Renal cortical epithelial cell (primary cell): ENCODE measurements at places on chromosomes 5 and 9. TPM values are rescaled to one million over a fixed set of nuclear protein-coding genes. Genes with fewer than 3 reads are reported as not detected.

DNA sequence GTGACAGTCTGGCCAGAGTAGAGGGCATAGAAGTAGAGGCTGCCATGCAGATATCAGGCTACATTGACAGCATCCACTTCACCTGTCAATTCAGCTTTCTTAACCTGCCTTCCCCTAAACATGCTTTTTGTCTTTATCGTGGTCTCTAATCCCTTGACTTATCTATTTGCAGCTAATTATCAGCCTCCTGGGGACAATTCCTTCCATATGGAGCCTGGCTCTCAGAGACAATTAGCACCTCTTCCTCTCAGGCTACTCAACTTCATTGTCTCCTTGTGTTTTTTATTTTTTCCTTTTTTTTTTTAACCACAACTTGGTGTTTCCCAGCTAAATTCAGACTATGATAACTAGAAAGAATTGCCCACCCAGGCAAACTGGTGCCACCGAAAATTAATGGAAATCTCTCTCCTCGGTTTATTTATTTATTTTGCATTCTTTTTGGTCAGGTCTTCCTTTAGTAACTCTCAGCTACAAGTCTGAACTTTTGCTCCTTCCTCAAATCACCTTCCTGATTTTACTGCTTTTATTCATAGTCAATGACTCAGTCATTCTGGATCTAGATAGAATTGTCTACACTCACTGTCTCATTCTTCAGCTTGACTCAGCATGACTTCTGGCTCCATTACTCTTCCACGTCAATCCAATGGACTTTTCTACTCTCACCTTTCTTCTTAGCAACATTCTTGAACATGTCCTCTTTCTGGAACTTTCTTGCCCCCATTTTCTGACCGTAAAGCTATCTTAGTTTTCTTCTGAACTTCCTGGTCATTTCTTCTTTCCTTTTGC is 63.0 kb upstream of the BASP1 start:
- DNase-seq = peak; percentile 88

- DNase-seq = no peak
Measured at GRCh38 chr5:153780876-153781705, 257.6 kb downstream of the FAM114A2 start.

- DNase-seq = no peak
Measured at GRCh38 chr9:105391288-105391687, 56.5 kb upstream of the FSD1L start.

PTAR1 gene
- total RNA-seq = 62.5 and 94.2 TPM in 2 replicates

PRDM9 gene
- total RNA-seq = not detected in 2 replicates

DNA sequence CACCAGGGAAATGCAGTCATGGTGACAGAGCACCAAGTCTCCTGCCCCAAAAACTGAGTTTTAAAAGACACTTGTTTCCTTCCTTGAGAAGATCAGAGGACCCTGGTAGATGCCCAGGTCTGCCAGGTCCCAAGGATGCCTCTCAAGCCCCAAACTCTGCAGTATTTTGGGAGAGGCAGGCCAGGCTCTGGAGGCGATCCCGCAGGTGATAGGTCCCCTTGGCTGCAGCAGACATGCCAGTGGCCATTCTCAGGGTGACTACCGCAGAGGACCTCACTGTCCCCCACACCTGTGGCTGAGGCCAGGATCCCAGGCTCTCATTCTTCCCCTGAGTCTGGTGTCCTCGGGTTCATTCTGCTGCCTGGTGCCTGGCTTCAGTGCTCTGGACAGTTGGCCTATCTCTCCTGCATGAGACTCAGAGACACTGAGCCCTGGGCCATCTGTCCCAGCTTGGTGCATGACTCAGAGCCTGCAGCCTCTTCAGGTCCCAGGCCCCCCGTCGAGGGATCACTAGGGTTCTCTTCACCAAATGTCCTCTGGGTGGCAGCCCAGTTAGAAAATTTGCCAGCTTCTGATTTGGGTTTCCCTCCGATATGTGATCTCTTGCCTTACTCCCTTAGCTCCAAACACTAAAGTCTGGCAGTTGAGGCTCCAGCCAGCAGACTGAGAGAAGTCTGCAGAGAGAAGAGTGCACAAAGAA is 59.7 kb upstream of the GARNL3 start:
- DNase-seq = no peak

- no peak for DNase-seq
Measured at GRCh38 chr9:92525306-92525705, 10.5 kb downstream of the ECM2 start.

DNA sequence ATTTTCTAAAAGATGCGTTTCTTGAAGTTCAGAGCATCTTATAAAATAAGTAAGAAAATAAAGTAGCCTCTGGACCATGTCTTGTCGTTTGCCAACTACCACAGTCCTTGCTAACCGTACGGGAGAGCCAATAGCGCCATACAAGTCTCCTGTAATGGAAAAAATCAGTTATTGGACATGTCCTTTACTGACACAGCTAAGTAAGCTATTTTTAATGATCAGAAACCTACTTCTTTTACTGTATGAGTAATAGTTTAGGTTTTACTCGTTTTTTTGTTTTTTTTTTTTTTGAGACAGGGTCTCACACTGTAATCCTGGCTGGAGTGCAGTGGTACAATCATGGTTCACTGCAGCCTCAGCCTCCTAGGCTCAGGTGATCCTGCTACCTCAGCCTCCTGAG is 37.7 kb upstream of the RAPGEF6 start:
- no peak for DNase-seq

- DNase-seq = no peak
Measured at GRCh38 chr5:146296245-146296644, 42.4 kb upstream of the POU4F3 start.

DNA sequence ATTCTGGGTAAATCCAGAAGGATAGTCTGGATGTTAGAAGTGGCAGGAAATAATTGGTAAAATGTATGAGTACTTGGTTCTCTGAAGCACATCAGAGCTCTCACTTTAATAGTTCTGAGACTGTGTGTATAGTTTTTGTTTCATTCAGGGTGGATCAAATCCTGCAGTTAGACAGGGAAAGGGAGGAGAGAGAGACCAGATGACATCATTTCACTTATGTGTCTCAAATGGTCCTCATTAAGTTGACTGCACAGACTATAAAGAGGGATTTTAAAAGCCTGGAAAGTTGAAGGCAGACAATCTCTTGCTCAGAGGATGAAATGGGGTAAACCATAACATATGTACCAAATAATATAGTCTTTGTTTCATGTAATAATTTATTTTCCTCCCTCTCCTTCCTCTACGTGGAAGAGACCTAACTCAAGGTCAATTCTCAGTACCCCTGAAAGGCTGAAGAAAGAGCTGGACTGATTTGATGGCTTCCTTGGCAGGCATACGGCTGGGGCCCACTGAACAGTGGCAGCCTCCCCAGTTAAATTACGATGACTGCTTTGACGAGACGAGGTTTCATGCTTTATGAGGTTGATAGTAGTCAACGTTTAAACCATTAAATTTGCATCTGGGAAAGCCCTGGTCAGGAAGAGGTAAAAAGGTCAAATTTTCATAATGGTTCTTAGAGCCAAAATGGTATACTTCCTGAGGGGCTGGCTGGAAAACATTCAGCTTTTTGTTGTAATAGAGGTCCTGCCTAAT is 395.1 kb upstream of the RPS23 start:
- peak; percentile 27 for DNase-seq

- DNase-seq = peak; percentile 54
Measured at GRCh38 chr9:109471475-109472393, 26.4 kb downstream of the PTPN3 start.

DNA sequence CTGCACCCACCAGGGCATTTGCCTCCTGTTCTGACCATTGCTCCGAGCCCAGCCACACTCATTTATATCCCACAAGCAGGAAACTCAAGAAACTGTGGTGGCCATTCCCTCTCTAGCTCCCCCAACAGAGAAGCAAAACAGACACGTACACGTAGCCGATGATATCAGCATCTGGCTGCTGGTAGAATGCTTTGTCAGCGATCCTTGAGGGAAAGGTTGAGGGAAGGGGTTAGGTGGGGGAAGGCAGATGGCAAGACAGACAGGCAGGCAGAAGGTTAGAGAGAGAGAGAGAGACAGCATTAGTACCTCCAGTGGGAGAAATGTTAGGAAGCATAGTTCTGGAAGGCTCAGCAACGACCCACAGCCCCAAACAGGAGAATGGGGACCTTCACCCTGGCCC is 7.8 kb downstream of the HIGD2A start:
- DNase-seq = no peak

GRCh38 chr9:82036086-82036485 is 47.5 kb downstream of the SPATA31D1 start:
- no peak for DNase-seq

SH2D3C gene
- 0.05 and 0.17 TPM in 2 replicates for total RNA-seq

- no peak for DNase-seq
Measured at GRCh38 chr9:84502066-84502465, 161.5 kb upstream of the SLC28A3 start.

DNA sequence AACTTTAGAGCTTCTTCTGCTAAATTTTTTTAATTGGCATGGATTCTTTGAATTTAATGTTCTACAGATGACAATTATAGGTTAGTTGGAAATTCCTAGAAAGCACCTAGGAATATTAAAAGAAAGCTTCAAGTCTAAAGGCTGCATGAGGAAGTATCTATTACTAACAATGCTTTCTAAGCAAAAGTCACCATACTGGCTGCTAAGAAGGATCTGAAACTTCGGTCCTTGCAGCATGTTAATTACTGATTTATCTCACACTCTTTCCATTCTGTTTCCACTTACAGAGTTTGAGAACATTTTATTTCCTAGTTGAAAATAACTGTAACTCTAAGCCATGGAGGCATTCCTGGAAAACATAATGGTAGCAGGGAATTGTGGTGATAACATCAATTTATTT is 8.4 kb downstream of the SEMA6A start:
- DNase-seq = no peak

EFCAB9 gene
- not detected in 2 replicates for total RNA-seq

PCDHB5 gene
- total RNA-seq = 0.35 and 10.0 TPM in 2 replicates

DNA sequence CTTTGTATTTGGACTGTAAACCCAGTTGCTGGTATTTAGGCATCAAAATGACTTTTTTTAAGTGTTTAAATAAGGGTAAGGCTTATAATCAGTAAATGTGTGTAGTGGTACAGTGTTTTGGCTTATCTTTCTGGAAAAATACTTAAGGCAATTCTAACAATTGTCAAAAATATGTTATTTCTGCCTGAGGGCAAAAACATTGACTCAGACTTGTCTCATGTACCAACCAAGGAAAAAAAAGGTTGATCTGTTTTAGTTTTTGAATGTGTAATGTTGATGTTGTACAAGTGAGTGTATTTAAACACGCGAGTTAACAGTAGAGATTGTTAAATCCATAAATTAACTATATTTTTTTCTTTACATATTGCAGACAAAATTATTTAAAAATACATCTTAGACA is 277.8 kb upstream of the TYRP1 start:
- DNase-seq = no peak

DNA sequence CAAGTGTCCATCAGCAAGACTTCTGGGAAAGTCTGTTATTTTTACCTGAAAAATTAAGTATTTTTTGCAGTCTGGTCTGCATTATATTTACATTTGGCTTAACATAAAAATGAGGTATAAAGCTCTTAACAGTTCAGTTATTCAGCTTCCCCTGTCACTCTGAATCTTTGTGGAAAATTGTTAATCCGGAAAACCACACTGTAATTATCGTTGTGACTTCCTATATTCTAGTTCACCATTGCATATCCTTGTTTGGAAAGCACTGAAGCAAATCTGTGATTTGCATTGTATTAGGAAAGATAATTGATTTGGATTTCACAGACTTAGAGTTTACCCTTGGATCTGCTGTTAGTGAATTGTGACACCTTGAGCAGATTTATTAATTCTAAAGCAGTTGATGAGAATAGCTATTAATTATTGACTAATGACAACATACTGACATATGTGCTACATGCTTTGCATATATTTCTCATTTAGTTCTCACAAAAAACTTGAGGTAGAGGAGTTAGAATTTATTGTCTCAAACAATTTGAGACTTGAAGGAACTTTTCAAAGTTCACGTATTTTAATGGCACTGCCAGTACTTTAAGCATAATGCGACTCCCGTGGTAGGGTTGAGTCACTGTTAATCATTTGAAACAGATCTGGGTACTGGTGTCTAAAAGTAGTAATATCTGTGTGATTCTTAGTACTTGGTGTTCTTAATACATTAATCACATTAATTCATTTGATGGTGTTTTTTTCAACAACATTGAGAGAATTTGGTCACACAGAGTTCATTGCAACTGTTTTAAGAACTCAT is 71.8 kb upstream of the LRRC70 start:
- DNase-seq = peak; percentile 89

GRCh38 chr5:139482050-139482889 is at the start of gene STING1:
STING1 (minus strand) TSS chr5:139482758; CDS start chr5:139481704, 1,054 bp downstream.
- DNase-seq = peak; percentile 95

- no peak for DNase-seq
Measured at GRCh38 chr9:133731876-133732638, 6.1 kb downstream of the SARDH start.

DNA sequence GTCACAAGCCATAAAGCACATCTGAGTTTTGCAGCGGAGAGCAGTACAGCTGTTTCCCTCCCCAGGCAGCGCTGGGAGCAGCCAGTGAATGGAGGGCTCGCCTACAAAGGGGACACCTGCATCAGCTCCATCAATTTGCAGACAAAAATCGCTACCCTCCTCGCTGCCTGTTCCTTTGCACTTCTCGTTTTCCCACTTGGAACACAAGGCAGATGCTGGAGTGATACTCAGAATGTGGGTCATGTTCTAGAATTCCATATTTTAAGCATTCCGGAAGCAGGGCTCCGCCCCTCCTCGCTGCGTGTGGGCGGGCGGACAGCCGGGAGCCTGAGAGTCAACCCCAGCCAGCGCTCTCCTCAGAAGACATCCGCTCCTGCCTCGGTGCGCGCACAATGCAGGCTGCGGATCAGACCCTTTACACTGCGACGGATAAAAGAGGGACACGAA is 92.1 kb downstream of the LMNB1 start:
- DNase-seq = no peak

- DNase-seq = peak; percentile 85
Measured at GRCh38 chr5:39437467-39437866, 12.7 kb upstream of the DAB2 start.
